ENCODE measurements at places on chromosomes 7 and 10.

- no peak for DNase-seq
Observed at GRCh38 chr10:69413221-69413865, 3.4 kb downstream of the TACR2 start.

GRCh38 chr10:21509341-21510240 lies 15.9 kb downstream of the SKIDA1 start:
- DNase-seq: no peak

DNA sequence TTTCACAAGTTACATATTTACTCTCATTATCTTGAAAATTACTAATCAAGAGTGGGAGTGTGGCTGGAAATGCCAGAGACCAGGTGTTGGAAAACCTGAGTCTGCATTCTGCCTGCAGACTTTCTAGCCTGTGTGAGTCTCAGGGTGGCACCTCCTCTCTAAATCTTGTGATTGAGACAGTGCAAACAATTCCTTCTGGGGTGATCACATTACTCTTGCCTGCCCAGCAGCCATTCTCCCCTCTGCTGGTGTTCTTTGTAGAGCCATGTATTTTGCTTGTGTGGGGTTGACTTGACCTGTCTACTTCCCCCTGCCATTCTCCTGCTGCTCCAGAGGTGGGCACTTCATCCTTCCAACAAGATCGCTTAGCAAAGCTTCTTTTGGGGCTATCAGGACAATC lies 101.1 kb downstream of the RAPGEF5 start:
- no peak for DNase-seq

DNA sequence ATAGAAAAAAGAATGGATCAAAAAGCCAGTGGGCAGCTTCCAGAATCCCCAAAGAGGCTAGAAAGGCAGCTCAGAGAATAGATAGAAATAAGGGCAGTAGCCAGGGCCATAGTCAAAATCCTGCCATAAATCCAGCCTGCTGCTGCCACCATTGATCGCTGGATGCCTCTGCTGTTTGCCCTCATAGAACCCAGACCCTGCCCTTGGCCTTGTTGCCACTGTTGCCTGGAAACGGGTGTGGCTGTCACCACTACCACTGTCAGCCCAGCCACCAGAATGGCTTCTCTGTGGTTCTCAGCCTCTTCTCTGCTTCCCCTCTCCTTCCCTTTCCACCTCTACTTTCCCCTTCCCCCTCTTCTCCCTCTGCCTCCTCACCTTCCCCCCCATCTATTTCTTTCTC lies 57.8 kb downstream of the HHEX start:
- peak; percentile 23 for DNase-seq

- DNase-seq: no peak
Observed at GRCh38 chr10:55233090-55233489, 432.1 kb upstream of the PCDH15 start.

DNA sequence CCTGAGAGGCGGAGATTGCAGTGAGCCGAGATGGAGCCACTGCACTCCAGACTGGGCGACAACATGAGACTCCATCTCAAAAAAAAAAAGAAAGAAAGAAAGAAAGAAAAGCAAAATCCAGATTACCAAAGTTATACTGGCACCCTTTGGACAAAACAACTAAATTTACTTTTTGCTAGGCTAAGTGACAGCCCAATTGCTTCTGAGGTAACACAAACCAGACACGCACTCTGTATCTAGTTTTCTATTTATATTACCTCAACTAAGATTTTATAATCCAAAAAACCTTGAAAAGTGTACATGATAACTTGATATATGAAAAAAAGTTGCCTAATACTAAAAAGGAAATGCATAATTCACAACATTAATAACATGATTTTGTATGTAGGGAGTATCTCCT lies 12.9 kb downstream of the UBE2H start:
- DNase-seq: no peak

DNA sequence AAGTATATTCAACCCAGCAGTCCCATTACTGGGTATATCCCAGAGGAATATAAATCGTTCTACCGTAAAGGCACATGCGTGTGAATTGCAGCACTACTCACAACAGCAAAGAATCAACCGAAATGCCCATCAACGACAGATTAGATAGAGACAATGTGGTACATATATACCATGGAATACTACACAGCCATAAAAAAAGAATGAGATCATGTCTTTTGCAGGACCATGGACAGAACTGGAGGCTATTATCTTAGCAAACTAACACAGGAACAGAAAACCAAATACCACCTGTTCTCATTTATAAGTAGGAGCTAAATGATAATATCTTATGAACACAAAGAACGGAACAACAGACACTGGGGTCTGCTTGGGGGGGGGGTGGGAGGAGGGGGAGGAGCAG lies 44.3 kb upstream of the KLHL7 start:
- no peak for DNase-seq

DNA sequence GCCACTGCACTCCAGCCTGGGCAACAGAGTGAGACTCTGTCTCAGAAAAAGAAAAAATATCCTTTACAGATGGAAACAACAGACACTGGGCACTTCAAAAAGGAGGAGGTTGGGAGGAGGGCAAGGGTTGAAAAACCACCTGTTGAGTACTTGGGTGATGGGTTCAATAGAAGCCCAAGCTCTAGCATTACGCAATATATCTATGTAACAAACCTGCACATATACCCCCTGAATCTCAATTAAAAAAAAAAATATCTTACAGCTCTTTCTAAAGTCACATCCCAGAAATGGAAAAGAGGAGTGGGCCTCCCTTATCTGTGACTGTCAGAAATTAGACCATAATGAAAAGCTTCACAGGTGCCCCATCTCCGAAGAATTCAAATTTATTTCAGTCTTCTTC lies 12.1 kb downstream of the VIM start:
- no peak for DNase-seq

DNA sequence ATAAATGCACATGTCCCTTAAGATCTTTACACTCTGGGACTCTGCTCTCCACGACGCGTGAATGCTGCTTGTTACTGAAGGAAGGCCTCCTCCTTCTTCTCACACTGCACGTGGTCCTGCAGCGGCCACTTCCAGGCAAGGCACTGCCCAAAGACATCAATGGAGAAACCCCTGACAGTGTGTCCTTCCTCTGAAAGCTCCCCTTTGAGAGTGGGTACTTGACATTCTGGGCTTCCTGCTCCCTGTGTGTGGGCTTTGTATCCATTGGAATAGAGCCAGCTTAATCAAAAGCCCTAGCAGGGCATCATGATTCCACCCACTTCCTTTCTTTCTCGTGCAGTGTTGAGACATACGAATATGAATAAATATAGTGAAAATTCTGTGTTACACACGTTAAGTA lies 69.7 kb upstream of the STK17A start:
- no peak for DNase-seq

DNA sequence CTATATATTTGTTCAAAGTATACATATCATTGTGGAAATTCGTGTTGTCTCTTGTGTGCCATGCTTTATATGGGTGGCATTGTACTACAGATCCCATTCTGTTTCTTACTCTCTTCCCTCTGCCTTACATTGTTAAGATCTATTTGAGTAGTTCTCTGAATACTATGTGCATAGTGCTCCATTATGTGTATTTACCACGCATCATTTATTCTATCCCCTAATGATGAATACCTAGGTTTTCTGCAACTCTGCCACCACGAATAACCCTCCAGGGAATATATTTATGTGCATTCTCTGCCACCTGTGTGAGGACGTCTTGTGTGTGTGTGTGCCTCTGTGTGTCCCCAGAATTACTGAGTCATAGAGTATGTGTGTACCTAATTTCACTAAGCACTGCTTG lies 431.2 kb upstream of the C7orf33 start:
- DNase-seq: no peak

DNA sequence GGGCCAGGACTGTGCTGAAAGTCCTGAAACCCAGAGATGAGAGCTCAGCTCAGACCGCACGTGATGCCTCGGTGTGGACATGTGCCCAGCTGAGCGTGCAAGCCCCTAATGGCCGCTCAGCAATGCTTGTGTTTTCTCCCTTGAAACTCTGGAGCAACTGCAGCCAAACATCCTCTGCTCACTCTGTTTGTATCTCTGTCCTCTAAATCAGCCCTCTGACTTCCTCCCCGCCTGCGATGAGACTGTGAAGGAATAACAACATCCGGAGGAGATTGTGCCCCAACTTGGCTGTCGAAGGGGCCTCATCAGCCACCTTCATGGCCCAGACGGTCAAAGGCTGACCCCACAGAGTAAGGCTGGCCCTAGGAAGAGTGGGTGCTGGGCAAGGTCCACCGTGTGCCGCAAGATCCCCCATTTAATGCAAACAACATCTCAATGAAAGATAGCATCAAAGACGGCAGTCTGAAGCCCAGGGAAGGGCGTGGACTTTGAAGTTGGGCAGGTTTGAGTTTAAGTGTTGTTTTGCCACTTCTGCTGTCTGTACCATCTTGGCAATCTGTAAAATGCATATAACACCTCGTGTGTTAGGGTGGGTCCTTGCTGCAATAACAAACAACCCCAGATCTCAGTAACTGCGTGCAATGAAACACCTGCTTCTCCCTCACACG lies 39.9 kb downstream of the CALML3 start:
- no peak for DNase-seq

All from stimulated activated CD8-positive, alpha-beta memory T cell treated with anti-CD3 and anti-CD28 coated beads, Interleukin-7, amount 100 ng/mL, for 4 hours (primary cell).